KBM-7 (cell line): ENCODE measurements at places on chromosomes 12 and 14.

- no peak for DNase-seq
Measured at GRCh38 chr14:31596342-31597095, 35.3 kb downstream of the NUBPL start.

DNA sequence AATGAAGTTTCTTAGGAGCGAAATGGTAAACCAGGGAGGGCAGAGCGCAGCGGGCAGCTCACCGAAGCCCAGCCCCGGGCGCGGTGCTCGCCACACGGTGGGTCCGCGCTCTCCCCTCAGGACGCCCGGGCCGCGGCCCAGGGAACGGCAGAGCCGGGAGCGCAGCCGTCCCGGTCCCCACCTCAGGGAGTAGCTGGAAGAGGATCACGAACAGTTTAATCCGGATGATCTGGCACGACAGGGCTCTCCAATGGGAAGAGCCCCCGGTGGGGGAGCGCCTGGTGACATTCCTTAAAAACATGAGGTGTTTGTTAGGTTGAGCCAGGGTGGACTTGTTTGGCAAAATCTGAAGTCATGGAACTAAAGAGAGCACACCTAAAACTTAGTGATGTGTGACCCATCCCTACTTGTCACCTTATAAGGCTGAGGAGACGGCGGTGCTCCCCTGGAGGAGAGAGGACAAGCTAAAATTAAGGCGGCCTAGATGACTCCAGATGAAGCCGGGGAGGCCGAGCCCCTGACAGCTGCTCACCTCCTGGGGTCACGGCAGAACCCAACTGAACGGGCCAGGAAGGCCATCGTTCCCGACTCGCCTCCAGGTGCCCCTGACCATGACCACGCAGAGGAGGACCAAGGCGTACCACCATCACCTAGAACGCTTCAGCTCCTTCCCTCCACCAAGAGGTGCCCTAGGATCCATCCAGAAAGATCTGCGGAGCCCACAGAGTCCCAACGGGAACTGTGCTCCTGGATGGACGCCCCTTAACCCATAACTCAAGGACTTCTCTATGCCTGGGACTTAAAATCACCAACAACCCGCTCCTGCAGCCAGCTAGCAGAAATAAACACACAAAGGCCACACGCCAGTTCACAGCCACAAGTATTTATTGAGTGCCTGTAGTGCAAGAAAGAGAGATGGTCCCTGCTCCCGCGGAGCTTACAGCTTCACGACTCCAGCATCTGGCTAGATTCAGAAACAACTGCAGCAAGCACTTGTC, 866 bp upstream of the PITPNM2 start:
- peak; percentile 12 for DNase-seq

DNA sequence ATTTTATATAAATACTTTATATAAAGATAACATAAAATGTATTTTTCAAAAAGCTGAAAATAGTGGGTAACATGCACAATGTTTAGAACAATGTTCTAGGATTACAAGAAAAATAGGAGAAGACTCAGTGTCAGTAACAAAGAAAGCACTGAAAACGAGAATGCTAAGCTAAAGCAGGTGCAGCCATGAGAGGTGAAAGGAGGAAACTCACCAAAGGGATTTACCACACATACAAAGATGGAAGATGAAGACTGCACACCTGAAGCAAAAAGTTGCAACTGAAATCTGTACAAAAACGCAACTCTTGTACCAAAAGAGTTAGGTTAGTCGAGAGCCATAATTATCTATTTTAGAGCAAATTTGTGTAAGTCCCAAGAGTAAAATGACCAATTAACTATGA, 1176.1 kb downstream of the LRFN5 start:
- no peak for DNase-seq

DNA sequence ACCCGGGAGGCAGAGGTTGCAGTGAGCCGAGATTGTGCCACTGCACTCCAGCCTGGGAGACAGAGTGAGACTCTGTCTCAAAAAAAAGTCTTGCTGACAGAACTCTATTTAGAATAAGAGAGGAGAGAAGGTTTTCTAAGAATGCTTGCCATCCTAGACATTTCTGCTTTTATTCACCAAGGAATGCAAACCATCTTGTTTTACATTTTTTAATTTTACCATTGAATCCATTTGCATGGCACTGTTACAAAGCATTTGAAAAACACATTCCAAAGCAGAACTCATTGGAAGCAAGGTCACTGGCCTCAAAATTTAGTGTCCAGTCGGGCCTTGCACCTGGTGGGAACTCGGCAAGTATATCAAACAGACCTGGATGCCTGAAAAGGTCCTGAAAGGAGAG, 44.2 kb upstream of the RASSF3 start:
- no peak for DNase-seq

DNA sequence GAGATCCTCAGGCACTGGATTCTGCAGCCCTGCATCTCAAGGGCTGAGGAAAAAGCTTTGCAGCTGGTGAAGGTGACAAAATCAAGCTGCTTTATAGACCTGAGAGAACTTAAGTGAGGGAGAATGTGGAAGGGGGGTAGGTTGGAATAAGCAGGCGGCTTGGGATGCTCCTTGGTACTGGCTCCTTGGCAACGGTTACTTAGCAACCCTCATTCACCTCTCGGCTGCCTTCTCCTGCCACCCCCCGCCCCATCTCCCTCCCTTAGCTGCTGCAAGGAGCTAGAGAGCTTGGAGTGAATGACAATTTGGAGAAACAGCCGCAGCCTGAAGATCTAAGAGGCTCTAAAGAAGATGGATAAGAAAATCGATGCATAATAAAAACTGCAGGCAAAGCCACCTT, 44.1 kb upstream of the CISTR start:
- DNase-seq, result no peak

- DNase-seq, result no peak
Measured at GRCh38 chr12:127145929-127146789, 1120.8 kb upstream of the TMEM132C start.

GRCh38 chr14:80658733-80659132, 282.8 kb downstream of the CEP128 start:
- no peak for DNase-seq

DNA sequence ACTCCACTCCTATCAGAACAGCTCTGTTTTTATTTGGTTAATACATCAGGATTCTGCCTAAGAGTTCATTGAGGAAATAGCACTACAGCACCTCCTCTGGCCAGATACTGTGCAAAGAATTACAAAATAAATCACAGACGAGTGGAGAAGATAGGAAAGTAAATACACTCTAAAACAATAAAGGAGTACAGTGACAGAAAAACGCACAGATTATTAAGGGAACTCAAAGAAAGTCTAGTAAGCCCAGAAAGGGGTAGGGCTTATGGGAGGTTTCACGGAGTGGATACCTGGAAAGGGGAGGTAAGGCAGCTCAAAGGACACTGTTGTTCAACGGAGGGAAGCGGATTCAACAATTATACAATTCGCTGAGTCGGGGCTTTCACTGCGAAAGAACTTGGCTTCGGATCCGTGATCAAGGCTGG, 5.5 kb downstream of the OR10AD1 start:
- peak; percentile 32 for DNase-seq

DNA sequence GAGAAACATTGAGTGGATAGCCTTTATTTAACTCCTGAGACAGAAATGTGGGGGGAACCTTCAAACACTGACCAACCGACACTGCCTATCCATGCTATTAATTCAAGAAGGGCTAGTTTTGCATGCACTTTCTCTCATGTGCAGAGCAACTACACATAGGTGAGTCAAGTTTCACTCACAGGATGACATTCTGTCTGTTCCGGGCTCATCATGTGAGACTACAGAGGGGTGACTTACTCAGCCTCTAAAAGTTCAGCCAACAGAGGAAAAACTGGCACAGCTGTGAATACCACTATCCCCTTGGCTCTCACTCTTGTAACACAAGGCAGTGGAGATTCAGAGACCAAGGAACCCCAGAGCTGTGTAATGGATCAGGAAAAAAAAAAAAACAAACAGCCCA, 13.3 kb downstream of the BEST3 start:
- no peak for DNase-seq

DNA sequence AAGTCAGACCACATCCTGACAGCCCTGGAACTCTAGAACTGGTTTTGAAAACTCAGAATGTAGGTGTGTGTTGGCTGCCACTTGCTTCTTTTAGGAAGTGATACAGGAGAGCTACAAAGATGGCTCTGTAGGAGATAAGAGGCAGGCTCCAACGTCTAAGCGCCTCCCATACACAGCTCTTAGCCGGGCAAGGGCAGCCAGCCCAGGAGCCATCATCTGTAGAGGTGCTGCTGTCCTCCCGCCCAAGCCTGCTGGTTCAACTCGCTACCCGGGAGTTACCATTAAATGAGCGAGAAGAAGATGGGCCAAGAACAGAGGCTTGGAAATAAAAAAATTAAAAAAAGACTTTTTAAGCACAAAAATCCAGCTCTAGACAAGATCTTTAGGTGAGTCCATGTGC, 61.2 kb upstream of the DIO3 start:
- DNase-seq, result no peak

- no peak for DNase-seq
Measured at GRCh38 chr14:72013721-72014345, 81.6 kb downstream of the RGS6 start.

DNA sequence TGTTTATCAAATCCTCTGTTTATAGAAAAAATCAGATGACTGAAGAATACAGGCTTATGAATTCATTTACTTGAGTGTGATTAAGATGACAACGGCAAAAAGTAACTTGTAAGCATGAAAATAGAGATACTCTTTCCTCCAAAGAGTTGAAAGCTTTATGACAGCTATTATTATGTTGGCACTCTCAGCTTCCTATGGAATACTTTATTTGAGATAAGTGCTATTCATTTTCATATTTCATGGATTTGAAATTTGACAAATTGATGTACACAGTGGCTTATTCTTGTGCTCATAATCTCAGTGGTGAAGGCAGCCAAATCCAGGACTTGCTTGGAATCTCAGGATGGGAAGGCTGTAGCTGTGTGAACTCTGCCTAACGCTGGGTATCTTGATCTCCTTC, 991.6 kb downstream of the GALC start:
- no peak for DNase-seq
